ENCODE measurements at places on chromosomes 5 and 9.
A peak's percentile ranks its signal among the peaks of the same experiment; 100 is the strongest.

DNA sequence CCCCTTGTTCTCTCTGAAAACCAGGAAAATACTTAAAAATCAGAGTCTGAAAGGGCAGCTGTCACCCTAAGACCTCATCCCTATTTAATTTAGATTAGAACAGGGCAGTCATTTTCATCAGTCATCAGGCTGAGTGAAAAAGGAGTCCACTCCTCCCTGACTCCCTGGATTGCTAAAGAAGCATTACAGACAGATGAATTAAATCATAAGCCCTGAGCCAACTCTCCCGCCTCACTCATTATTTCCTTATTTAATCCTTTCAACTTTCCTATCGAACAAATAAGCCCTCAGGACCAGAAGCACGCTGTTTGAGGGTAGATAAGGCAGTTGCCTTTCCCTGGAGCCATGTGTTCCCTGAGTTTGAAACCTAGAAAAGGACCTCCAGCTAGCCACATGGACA is 201.9 kb upstream of the ANKRD55 start:
- DNase-seq, result no peak

GRCh38 chr9:26413611-26414010 is 479.0 kb downstream of the CAAP1 start:
- DNase-seq, result no peak

DNA sequence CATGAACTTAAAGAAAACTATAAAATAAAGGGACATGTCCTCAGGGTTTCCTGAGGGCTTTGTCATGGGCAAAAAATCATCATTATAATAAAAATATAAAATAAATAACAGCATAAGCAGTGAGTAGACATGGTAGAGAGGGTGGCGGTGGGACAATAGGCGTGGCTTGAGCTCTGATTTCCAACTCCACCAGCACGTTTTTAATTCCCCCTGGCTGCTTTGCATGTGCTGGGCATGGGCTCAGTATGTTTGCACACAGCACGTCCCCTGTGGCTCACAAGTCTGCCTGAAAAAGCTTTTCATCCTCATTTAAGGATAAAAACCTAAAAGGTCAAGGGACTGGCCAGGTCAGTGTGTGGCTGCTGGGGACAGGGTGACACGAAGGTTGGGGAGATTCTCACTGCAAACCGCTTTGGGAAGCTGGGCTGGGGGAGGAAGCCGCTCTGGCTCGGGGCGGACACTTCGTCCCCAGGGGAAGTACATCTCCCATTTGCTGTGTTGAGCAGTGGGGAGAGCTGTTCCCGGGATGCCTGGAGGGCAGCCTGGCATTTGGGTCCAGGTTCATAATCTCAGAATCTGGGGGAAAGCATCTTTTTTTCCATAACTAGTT is 32.6 kb downstream of the NKX2-5 start:
- no peak for DNase-seq

GRCh38 chr5:94812232-94812631 is 193.8 kb downstream of the SLF1 start:
- no peak for DNase-seq

DNA sequence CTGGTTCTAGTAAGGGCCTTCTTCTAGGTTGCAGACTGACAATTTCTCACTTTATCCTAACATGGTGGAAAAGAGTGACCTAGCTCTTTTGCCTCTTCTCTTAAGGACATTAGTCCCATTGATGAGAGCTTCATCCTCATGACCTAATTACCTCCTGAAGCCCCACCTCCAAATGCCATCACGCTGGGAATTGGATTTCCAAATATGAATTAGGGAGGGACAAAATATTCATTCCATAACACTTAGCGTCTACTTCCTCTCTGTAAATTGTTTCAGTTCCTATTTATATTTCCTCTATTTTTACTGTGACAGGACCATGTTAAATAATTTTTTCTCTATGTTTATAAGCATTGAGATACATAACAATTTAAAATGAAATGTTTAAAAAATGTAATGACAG is 408.8 kb downstream of the CDH10 start:
- no peak for DNase-seq

- no peak for DNase-seq
Observed at GRCh38 chr5:33969572-33970452, 14.7 kb downstream of the SLC45A2 start.

- DNase-seq, result no peak
Observed at GRCh38 chr9:121929893-121930875, 162.9 kb downstream of the TTLL11 start.

DNA sequence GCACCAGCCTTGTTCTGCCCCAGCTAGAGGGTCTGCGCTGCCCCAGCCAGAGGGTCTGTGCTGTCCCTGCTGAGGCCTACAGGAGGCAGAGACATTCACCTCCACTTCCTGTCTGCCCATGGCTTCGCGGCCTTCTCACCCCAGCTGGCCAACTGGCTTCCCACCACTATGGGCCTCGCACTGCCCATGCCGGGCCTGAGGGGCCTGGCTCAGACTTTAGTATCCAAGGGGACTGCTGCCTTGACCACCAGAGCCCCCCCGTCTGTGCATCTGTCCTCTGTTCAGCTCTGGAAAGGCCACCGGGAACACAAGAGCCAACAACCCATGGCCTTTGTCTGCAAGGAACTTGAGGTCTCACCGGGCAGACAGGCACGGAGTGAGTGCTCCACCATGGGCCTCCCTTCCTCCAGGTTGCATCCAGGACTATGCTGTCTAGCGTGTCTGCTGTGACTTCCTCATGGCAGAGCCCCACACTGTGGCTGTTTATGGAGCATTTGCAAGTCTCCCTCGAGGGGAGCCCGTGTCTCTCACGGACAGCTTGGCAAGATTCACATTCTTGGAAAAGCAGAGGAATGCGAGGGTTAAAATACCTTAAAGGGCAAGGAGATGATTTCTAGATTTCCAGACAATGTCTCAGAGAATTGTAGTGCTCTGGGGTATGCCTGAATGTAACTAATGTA is 1.7 kb downstream of the DCANP1 start:
- no peak for DNase-seq

DNA sequence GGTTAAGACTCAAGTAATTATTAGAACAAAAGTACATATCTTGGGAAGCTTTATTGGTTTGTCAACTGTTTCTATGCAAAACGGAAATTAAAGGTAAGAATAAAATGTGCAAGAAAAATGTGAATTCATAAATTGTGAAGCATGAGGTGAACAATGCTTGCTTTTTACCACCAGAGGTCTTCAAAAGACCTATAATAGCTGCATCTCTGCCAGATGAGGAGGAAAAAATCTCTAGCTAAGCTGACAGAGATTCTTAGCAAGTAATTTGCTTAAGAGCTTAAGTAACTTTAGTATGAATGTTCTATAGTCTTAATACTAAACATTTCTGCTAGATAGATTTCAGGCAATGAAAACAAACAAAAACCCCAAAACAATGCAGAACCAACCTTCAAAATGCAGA is 54.1 kb downstream of the MRPS30 start:
- no peak for DNase-seq

- peak; percentile 11 for DNase-seq
Observed at GRCh38 chr5:32315221-32316014, 2.7 kb upstream of the MTMR12 start.

DNA sequence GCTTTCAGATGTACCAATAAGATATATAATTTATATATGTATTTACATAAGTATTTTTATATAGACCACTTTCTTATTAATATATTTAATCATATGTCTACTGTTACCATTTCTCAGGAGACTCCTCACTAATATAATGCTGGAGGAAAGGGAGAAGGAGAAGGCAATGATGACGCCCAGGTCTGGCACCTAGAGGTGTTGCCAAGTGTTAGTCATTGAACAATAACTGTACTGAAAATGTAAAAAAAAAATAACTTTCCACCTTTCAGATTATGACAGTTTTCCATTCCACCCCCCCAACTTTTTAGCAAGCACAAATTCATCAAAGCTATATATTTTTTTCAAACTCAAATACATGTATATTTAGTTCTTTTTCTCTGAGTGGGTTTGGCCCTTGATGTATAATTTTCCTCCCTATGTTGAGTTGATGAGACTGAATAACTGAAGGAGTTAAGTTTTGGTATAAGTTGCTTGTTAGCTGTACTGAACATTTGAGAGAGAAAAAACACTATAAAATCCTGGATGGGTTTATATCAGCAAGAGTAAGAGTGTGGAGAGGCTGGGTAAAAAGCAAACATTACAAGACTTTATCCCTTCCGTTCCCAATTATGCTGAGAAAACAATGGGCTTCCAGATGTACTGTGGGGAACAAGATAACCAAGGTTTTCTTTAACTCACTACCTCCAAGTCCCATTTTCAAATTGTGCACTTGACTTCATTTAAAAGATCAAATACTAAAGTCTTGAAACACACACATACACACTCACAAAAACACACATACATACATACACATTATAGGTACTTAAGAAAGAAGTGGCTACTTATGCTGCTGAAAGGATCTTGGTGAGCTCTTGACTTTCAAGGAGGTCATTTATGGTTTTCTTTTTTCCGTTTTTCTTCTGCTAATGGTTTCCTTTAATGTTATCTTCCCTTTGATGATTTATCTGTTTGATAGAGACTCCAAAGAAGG is 142.8 kb upstream of the IFNE start:
- no peak for DNase-seq

- no peak for DNase-seq
Observed at GRCh38 chr9:106866243-106866642, 3.3 kb downstream of the ZNF462 start.

DNA sequence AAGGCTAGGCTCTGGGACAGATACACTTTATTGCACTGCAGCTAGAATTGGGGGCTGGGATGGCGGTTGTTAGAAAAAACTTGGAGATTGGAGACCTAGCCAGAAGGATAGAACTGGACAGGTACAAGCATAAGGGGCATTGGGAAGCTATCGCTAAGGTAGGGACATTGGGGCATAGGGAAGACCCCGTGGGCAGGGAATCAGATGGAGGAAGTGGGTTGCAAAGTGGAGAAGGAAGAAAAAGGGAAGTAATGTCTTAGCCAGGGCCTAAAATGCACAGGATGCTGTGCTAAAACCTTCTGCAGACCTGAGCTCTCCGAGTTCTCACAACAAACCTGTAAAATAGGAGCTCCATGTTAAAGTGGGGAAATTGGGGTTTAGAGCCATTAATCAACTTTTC is 178.2 kb downstream of the ZDHHC21 start:
- no peak for DNase-seq

DNA sequence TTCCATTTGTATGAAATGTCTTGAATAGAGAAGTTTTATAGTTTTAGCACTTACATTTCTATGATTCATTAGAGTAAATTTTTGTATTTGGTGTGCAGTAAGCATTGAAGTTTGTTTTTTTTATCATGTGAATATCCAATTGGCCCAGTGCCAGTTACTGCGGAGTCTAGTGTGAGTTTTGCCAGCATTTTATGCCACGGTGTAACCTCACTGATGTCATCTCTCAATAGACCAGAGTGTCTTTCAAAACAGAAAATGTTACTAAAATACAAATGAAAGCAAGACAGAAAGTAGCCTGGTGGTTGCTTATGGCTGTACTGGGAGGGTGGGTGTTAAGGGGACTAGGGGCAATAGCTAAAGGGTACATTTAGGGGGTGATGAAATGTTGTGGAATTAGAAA is 62.8 kb downstream of the IPPK start:
- no peak for DNase-seq

DNA sequence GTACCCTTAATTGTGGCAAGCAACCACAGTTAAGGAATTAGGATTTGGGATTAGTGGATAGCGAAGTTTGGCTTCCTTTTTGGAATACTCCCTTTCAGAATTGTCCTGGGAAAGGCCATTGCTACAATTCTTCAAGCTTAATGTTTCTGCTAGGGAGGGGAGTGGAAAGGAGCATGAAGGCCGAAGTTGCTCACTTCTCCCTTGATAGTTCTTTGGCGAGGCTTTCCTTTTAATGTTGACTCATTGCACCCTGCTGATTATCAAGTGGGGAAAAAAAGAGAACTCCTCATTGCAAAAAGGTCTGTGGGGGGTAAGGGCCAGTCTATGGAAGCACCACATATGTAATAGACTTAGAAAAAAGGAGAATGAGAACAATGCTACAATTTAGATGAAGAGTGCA is 30.7 kb downstream of the GRIN3A start:
- DNase-seq, result no peak

GRCh38 chr5:143383988-143384387 is 19.5 kb downstream of the NR3C1 start:
- DNase-seq, result no peak

DNA sequence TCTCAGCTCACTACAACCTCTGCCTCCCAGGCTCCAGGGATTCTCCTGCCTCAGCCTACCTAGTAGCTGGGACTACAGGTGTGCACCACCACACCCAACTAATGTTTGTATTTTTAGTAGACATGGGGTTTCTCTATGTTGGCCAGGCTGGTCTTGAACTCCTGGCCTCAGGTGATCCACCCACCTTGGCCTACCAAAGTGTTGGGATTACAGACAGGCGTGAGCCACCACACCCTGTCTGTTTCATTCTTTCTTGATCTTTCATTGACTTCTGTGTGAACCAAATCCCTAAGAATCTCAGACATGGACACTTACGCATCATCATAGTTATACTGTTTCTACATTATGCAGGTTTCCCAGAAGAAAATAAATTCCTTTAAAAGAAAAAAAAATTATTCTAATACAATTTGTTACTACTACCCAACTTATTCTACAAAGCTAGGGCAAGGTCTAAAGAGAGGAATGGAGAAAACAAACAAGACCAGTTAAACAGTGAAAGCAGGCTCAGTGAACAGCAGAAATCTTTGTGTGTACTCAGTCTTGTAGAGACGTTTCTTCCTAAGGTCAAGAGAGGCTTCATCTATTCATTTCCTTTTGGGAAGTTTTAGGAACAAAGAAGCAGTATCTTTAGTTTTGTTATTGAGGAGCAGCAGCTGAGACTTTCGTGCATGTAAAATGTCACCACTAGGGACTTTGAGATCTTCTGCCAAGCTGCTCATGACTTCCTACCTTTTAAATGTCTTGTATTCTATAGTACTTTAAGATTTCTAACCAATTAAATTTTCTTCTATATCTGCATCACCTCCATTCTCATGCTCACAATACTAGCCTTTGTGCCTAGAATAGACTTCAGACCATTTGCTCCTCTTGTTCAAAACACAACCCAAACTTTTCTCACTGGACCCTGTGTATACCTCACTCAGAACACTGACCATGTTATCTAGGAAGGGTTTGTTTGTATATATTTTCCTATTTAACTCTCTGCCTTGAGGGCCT is 5.6 kb upstream of the HMGCR start:
- DNase-seq, result no peak

- DNase-seq, result no peak
Observed at GRCh38 chr5:134611515-134611914, 21.1 kb downstream of the SAR1B start.

DNA sequence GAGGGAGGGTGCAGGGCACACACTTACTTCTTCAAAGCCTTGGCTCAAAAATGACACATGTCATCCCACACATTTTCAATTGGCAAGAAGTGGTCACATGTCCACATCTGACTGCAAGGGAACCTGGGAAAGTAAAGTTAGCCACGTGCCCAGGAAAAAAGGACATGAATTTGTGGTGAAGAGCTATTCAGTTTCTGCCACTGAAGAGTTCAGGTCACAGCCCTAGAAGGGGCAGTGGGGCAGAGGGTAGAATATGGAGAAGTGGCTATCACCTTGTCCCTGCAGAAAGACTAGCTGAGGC is 1.9 kb upstream of the RGS14 start:
- DNase-seq, result no peak

- no peak for DNase-seq
Observed at GRCh38 chr9:113519426-113520108, 56.0 kb downstream of the RGS3 start.

- no peak for DNase-seq
Observed at GRCh38 chr9:72139226-72139625, 10.0 kb upstream of the GDA start.

All from occipital lobe (tissue), 3 donors.